ENCODE measurements at places on chromosomes 1 and 21. TPM values are rescaled to one million over a fixed set of nuclear protein-coding genes. Genes with fewer than 3 reads are reported as not detected.

The FUCA1 gene
- total RNA-seq = 21.6 TPM

The LRRC3 gene
- 0.17 TPM for total RNA-seq

GRCh38 chr1:22075718-22076117 is 23.2 kb downstream of the CDC42 start:
- no peak for DNase-seq

- DNase-seq = no peak
Measured at GRCh38 chr1:204831186-204831585, 39.5 kb upstream of the NFASC start.

The LIPI gene
- not detected for total RNA-seq

The CHAF1B gene
- total RNA-seq = 11.1 TPM

The SH2D1B gene
- 1.1 TPM for total RNA-seq

All from Daoy (cell line).